ENCODE measurements at places on chromosomes 3 and 15.
A peak's percentile ranks its signal among the peaks of the same experiment; 100 is the strongest.

- no peak for DNase-seq
Measured at GRCh38 chr3:167844528-167844927, 109.0 kb downstream of the SERPINI1 start.

GRCh38 chr3:188860147-188860546 lies 311.6 kb upstream of the TPRG1 start:
- DNase-seq = no peak

- no peak for DNase-seq
Measured at GRCh38 chr3:61571516-61572336, 10.4 kb downstream of the PTPRG start.

DNA sequence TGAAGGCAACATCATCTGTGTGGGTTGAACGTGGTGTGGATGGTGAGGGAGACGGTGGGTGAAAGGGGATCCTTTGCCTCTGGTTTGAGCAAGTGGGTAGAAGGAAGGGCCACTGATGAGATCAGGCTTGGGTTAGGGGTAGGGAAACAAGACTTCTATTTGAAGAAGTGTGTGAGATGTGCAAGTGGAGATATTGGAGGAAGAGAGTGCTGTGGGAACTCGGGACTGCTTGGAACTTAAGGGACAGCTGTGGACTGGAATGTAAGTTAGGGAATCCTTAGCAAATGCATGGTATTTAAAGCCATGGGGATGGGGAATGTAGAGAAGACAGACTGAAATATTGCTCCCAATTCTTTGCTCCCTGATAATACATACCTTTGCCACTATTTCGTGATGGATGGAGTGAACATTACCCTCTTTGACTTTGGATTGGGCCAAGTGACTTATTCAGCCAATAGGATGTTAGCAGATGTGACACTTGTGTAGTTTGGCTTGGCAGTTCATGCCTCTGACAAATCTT lies 30.2 kb upstream of the AMOTL2 start:
- DNase-seq = no peak

DNA sequence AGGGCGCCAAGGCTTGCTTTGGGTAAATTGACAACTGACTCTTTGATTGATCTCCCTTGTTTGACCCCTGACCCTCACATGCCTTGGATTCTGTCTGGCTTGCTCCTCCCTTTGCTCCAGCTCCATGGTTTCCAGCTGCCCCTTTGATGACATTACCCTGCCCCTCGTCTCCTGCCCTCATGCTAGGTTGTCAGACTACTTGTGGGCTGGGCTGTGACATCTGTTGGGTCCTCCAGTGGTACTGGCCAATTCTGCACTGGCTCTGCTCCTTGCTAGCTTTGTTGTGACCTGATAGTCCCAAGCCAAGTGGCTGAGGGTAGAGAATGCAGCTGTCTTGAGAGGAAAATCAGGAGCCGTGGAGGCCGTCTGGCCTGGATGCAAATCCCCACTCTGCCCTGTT lies 6.2 kb downstream of the THSD4 start:
- DNase-seq = no peak

GRCh38 chr3:156406393-156406792 lies 148.5 kb downstream of the SSR3 start:
- no peak for DNase-seq

DNA sequence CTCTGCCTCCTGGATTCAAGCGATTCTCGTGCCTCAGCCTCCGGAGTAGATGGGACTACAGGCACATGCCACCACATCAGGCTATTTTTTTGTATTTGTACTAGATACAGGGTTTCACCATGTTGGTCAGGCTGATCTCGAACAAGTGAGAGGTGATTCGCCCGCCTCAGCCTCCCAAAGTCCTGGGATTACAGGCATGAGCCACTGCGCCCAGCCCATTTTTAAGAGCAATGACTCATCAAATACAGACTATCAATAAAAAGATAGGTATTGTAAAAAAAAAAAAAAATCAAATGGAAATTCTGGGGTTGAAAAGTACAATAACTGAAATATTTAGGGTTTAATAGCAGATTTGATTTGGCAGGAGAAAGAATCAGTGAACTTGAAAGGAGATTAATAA lies 129.0 kb downstream of the TJP1 start:
- DNase-seq = no peak

GRCh38 chr15:62348623-62349022 lies 183.5 kb upstream of the C2CD4B start:
- DNase-seq = no peak

DNA sequence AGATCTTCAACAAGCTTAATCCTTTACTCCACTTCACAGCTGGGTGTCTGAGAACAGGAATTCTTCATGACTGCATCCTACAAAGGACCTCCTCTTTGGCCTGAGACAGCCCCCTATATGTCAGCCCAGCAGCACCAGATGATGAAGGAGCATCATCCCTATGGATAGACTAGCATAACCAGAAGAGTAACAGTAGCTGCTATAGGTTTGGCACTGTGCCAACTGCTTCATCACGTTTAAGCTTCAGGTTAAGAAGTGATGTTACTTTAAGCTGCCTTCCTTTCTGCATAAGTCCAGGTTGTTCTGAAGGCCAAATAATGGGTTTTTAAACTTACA lies 50.6 kb downstream of the CMSS1 start:
- DNase-seq = no peak

DNA sequence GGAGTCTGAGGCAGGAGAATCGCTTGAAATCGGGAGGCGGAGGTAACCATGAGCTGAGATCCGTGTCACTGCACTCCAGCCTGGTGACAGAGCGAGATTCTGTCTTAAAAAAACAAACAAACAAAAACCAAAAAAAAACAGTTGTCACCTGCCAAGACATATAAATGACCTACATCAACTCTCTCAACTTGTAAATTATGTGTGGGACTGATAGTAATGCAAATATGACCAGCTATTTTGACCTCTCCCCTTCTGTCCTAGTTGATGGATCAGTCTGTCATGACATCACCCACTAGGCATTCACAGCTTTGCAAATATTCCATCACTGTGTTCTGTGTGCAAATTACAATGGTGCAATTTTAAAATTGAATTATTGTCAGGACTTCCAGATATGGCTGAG lies 175.4 kb downstream of the EBLN2 start:
- DNase-seq = no peak

GRCh38 chr3:16785465-16785864 lies 99.3 kb upstream of the PLCL2 start:
- no peak for DNase-seq

GRCh38 chr15:54208786-54209185 lies 230.5 kb downstream of the UNC13C start:
- no peak for DNase-seq

DNA sequence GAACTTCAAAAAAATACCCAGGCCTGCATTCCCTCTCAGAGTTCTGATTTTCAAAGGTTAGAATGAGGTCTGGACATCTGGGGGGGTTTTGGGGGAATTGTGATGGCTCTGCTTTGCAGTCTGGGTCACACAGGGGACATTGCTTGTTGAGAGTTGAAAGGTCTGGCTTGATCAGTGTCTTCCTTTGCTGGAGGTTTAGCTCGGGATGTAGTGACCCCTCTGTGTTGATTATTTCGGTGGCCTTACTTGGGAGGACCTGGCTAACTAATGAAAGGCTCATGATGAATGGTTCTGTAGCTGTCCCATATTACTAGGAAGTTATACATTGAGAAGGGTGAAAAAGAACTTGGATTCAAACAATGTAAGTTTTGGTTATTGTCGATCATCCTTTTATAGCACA lies 23.7 kb downstream of the TPM1 start:
- DNase-seq = no peak

DNA sequence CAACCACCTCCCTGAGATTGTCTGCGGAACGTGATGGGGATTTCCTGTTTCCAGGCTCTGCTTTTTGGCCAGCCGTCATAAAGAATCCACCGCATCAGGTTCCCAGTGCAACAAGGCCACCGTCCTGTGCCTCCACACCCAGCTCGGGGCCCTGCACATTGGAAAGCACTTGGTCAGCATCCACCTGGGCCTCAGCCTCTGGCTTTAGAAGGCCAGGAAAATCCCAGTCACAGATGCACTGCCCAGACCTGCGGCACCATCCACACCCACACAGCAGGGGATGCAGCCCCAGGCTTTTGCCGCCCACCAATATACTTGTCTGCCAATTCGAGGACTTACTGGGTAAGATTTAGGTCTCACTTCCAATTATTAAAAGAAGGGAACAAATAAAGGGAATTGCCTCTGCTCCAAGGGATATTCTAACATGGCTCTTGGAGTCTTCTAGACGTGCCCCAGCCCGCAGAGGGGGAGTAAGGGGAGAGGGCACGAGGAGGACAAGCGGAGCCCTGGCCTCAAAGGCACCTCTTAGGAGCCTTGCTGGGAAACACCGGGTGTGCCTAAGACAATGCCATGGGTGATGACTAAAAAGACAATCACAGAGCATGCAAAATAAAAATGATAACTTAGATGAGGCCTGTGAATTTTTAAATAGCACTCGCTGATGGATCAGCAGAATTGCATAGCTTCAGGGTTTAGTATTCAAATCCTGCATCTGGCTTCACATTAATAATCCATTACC lies 169.2 kb downstream of the FOXP1 start:
- no peak for DNase-seq

DNA sequence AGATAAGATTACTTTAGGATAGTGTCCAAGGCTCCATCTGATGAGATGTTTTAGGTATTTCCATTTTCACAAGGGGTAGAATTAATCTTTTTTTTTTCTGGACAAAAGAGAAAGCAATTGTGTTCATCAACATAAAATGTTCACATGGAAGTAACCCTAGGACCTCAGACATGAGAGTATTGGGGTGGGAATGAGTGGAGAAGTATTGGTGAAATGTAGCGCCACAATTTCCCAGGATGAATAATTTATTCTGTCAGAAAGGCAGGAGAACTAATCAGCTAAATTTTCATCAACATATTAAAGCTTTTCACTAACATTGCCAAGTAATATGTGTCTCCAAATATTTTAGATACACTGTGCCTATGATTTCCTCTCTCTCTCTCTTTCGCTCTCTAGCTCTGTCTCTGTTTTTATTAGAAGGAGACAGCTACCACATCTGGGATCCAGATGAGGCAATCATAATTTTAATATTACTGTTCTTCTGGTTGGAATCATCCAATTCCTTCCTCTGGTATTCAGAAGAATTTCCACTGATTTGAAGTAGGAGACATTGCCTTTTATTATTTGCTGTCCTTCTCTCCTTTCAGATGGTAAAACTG lies 21.6 kb upstream of the ZNF280D start:
- peak; percentile 20 for DNase-seq

- DNase-seq = no peak
Measured at GRCh38 chr3:14957925-14958324, 10.5 kb downstream of the NR2C2 start.

DNA sequence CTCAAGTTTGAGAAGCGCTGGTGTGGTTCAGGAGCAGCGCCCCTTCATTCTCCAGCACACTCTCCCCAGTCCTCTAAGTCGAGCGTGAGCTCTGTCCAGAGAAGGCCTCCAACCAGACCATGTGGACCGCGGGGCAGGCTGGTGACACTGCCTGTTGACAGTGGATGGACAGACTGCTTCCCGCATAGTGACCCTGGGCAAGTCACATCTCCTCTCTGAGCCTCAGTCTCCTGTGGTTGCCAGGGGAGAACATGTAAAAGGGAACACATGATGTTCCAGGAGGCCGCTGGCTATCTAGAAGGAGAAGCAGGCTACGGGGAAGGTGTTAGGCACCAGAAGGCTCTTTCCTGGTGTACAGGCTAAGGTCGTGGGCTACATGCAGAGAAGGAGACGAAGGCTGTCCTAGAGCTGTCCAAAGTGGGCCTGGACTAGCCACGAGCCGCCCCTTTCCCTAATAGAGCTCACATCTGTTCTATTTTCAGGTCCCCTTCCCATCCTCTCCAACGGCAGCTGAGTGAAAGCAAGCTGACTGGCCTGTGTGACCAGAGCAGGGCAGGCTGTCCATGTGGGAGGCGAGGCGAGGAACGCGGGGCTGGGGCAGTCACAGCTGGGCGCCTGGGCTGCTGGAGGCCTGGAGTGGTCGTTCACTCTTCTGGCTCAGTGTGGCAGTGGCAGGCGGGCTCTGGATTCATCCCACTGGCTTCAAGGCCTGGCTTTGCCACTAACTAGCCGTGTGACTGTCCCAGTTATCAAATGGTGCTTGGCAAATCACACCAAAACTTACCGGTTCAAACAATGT lies 11.1 kb downstream of the ISG20 start:
- no peak for DNase-seq

GRCh38 chr3:157793745-157794144 lies 290.5 kb upstream of the VEPH1 start:
- peak; percentile 14 for DNase-seq

DNA sequence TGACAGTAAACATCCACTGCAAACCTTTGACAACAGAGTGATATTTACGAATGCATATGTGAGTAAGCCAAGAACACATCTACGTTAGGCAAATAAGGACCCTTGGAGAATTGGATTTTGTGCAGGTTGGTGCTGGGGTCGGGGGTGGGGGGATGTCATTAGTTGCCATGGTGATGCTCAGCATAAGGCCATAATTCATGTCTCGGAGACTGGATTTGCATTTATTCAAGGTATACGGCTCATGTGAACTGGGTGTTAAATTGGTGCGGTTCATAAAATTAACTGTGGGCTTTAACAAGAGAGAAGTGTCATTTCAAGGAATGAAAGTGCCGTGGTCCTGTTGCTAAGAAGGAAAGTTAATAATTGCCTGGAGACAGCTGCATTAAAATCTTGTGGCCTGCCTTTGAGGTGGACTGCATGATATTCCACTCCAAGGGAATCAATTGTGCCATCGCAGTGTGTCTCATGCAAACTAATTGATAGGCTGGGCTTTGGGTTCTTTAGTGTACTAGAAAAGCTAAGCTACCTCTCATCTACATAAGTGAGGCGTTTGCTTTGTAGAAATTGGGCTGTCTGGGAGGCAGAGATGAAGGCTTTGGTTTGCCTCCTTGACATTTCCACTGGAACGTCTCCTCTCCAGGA lies 228.9 kb upstream of the FEZF2 start:
- no peak for DNase-seq

- no peak for DNase-seq
Measured at GRCh38 chr15:58466566-58466965, 34.8 kb downstream of the LIPC start.

- no peak for DNase-seq
Measured at GRCh38 chr3:15110206-15110605, 11.3 kb upstream of the RBSN start.

- DNase-seq = no peak
Measured at GRCh38 chr3:190081389-190081788, 39.3 kb downstream of the P3H2 start.

DNA sequence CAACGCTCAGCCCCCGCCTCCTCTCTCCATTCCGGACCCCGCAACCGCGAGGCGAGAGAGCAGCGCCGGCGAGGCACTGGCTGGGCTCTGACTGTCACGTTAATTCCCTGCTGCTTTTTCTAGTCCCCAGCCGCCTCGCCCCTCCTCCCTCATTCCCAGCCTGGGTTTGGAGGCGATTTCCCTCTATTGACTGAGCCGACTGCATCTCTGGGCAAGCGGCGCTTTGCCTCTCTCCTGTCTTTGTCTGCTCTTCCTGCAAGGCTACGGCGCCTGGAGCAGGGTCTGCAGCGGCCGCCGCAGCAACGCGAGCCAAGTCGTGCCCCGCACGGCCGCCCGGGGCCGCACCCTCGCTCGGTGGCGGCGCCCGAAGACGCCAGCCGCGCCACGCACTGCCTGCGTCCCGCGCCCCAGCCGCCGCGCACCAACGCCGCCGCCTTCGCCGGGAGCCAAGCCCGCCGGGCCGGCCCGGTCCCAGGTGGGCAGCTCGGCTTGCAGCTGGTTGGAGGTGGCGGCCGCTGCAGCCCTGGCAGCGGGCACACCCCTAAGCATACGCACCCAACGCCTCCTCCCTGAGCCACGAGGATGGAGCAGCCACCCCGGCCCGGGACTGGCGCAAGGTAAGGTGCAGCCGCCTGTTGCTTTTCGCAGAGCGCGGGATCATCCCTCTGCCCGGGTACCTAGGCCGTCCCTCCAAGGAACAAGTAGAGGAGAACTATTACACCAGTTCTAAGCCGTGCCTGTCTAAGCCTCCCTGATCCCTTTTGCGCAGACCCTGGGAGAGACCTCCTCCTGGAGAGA lies at the start of gene LRRC3B:
LRRC3B (plus strand) TSS at position 152 of the 798 bp plus-strand sequence. CDS start 86,901 bp downstream, outside the sequence.
- DNase-seq = peak; percentile 75
